ENCODE measurements at places on chromosomes 11 and 22.

DNA sequence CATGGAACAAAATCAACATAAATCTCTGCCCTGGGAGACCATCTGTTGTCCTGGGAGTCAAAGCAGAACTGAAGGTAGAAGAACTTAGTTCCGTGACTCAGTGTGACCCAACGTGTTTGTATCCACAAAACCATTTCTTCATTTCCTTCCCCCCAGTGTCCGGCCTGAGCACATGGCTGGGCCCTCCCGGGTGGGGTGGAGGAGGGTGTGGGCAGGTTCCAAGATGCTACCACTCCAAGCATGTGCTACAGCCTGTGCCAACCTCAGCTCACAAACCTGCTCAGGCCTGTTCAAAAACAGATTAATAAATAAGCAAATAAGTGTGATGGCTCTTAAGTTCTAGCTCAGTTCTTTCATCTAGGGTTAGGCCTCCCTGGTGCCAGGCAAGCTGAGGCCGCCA, 55.3 kb downstream of the SHANK2 start:
- DNase-seq: no peak

- DNase-seq: no peak
Observed at GRCh38 chr11:35182317-35182939, 43.5 kb downstream of the CD44 start.

DNA sequence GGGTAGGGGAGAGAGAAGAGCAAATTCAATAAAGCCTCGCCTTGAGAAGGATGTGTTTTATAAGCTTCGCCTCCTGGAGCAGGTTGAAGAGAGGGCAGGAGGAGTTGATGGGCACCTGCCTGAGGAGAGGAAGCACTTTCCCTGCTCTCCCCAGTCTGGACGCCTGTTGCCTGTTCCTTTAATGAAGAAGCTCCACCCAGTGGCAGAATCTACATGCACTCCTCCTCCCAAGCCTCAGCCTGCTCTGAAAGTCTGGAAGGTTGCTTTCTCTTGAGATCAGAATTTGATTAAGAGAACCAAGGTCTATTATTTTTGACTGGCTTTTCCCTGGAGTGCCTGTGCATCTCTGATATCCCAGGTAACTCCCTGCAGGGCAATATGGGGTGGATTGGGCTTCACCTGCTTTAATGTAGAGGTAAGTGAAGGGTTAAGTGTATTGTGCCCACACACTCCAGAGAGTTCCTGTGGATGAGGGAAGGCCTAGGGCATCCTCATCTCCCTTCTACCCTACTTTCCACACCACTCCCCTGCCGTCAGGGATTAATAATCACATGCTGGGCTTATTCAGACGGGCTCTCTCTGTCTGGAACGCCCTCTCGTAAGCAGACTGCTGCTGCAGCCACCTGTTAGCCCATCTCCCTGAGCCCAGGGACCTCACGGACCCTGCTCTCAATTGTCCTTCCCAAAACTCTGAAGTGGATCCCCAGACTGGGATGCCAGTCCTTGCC, 22.3 kb downstream of the NTM start:
- DNase-seq: no peak

DNA sequence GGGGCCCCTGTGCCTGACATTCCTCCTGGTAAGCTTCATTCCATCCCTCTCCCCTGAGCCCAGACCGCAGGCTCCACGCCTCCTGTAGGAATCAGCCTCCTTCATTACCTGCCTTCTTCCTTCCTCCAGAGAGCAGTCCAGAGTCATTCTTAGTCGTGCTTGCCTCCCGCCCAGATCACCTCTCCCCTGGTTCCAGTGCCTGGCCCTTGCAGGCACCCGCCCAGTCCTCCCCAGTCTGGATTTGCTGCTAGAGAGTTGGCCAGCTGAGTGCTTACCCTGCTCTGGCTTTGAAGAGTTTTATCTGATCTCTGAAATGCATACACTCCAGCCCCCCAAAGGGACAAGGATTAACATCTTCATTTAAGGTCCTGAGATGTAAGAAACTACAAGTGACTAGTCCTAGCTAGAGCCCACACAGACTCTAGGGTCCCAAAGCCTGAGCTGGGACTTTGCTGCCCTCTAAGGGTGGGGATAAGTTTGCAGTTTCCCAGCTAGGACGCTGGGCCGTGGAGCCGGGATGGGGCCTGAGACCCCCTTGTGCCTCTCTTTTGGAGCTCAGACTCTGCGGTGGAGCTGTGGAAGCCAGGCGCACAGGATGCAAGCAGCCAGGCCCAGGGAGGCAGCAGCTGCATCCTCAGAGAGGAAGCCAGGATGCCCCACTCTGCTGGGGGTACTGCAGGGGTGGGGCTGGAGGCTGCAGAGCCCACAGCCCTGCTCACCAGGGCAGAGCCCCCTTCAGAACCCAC, 1.6 kb downstream of the NR1H3 start:
- DNase-seq: no peak

- DNase-seq: no peak
Observed at GRCh38 chr22:49740242-49740641, 87.4 kb downstream of the BRD1 start.

DNA sequence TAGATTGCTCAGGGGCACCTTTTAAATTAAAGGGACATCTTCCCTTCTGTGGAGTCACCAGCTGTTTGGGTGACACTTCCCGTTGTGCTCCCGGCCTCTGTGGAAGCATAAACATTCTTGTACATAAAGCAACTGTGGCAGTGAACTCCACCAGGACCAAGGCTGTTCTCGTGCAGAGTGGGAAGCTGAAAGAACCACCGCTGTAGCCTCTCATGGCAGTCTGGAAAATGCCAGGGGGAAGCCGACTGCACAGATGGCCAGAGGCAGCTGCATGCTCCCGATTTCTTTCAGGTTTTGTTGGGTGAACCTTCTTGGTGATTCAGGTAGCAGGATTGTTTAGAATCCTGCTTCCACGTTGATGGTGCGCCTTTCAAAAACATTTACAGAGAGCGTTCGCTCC, 10.3 kb downstream of the UBASH3B start:
- no peak for DNase-seq

DNA sequence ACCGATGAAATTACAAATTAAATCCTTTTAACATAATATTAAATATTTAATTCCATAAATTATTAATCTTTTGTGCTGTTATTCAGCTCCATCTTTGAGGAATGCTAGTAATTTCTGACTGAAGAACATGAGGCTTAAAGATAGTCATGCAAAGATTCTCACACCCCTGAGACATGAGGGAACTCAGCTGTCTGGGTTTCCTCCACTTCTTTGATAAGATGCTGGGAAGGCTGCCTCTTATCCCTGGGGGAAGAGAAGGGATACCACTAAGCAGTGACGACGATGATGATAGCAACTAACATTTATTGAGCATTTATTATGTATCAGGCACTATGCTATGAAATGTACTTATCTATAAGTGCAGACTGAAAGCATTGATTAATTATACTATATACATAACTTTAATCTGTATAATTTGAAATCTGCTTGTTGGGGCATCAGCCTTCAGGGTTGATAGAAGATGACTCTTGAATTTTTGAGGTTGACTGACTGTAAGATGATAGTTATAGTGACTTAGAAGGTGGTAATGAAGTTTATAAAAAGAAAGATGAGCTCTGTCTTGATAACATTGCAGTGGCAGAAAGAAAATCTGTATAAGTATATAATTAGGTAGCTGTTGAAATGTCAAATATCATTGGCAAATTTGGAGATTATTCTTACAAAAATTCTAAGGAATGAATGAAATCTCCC, 78.4 kb downstream of the SIK2 start:
- DNase-seq: no peak

DNA sequence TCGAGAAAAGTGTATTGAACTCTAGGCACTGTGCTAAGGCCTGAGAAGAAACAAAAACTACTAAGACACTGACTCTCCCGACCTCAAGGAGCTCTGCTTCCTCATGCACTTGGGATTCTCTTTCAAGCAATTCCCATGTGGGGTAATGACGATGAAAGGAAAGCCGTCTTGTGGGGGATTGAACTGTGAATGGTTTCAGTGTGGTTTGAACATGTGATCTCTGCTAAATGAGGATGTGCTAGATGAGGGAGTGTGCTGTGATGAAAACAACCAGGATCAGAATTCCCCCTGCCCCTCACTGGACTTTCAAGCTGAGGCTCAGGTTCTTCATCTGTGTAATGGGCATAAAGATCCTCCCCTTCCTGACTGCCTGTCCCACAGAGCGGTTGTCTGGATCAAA, 74.9 kb downstream of the DEPDC5 start:
- no peak for DNase-seq

All from NCI-H345 (cell line).